Activated CD8-positive, alpha-beta T cell treated with anti-CD3 and anti-CD28 coated beads for 36 hours (primary cell): ENCODE measurements at places on chromosomes 7 and 10. TPM values are rescaled to one million over a fixed set of nuclear protein-coding genes. Genes with fewer than 3 reads are reported as not detected.

GRCh38 chr10:106863549-106863948 lies 301.0 kb downstream of the SORCS1 start:
- no peak for DNase-seq
- H3K27me3 ChIP-seq, result no peaks in the 10 kb centered on the region

GRCh38 chr10:9957351-9957750 lies 1060.3 kb upstream of the CELF2 start:
- H3K36me3 ChIP-seq, result no peaks in the 10 kb centered on the region
- no peaks in the 10 kb centered on the region for H3K4me1 ChIP-seq
- H3K27ac ChIP-seq, result no peak overlapping the region
- no peak overlapping the region for H3K4me3 ChIP-seq
- H3K27me3 ChIP-seq, result no peaks in the 10 kb centered on the region
- no peak for DNase-seq

GRCh38 chr7:24921362-24921679 lies 58.7 kb downstream of the OSBPL3 start:
- peak overlapping the region; percentile 36 for H3K4me3 ChIP-seq
- peaks cover 85% of the 10 kb centered on the region for H3K4me1 ChIP-seq
- H3K27me3 ChIP-seq, result no peaks in the 10 kb centered on the region
- H3K36me3 ChIP-seq, result peaks cover 2% of the 10 kb centered on the region

The MORN4 gene
- 3.9 TPM for total RNA-seq
